ENCODE measurements at places on chromosomes 4 and X.

DNA sequence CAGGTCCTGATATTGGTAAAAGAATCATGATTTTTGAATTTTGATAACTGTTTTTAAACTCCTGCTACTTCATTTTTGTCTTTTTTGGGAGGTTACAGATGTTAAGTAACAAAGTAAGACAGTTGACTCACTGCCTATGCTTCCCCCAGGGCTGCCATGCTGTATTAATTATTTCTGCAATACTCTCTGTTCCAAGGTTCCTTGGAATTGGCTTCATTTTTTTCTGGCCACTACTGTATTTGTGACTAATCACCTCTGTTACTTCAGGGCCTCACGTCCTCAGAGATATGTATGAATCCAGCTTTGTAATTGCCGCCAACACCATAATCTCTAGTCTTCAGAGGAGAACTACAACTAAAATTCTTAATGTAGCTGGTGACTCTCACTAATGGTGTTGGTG, 1729.3 kb downstream of the C4orf33 start:
- DNase-seq: no peak

DNA sequence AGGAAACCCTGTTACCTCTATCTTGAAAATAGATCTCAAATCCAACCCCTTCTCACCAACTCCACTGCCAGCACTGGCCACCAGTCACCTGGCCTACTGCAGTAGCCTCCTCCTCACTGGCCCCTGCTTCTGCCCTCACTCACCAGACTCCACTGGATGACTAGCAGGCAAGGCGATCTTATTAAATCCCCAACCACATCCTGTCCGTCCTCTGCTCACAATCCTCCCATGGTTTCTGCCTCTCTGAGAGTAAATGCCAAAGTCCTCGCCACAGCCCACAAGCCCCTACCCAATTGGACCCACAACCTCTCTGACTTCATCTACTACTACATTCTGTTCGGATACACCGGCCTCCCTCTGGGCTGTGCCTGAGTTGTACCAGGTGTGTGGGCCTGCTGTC, 5.4 kb upstream of the PIM2 start:
- DNase-seq: no peak

DNA sequence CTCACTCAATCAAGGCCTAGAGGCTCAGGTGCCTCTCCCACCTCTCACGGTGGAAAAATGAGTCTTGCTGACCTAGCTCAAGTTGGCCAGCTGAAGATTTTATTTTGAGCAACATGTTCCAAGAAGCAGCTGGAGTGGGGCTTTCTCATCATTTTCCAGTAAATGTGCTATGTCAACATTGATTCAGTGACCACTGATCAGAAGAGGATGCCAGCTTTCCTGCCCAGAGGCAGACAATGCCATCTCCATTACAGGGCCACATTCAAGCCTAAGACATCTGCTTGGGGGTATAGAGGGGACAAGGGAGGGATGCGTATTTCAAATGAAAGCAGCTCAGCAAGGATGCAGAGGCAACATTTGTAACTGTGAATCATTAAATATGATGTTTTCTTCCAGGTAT, 3.0 kb downstream of the MEPE start:
- DNase-seq: no peak

- no peak for DNase-seq
Measured at GRCh38 chrX:102712981-102713625, 855 bp downstream of the GPRASP2 start.

DNA sequence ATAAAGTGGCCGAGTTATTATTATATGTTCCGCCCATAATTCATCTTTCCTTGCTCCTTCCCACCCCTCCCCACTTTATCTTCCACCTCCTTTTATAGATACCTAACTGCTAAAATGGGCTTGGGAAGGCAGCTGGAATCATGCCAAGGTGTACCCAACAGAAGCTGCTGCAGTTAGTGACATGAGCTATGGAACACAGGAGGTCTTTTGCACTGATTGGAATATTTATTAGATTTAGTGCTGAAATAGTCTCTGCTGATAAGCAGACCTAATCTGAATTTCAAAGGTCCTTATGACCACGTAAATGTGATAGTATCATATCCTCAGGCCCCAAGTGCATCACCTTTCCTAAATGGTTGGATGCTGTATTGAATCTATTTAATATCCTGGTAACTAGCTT, 64.9 kb downstream of the HMGB2 start:
- DNase-seq: no peak

GRCh38 chr4:3220476-3221183, 28.3 kb upstream of the MSANTD1 start:
- DNase-seq: no peak

GRCh38 chr4:31998807-31999206, 1278.6 kb downstream of the PCDH7 start:
- no peak for DNase-seq

DNA sequence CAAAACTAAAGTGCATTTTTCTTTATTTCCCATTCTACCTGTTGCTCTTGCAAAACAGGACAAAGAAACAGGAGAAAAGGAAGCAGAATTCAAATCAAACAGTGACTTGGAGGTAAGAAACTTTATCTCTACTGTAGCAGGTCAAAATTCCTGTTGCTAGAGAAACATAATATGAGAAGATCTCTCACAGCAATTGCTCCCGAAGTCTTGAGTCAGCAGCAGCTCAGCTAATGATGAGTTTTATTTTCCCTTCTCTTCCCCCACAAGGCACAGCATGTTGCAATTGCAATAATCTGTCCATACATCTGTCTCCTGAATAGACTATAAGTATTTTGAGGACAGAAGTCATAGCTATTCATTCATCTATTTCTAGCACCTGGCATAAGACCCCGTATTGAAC, 112.7 kb downstream of the CLNK start:
- no peak for DNase-seq

GRCh38 chr4:113293674-113294073, 244.2 kb downstream of the ANK2 start:
- DNase-seq: no peak

DNA sequence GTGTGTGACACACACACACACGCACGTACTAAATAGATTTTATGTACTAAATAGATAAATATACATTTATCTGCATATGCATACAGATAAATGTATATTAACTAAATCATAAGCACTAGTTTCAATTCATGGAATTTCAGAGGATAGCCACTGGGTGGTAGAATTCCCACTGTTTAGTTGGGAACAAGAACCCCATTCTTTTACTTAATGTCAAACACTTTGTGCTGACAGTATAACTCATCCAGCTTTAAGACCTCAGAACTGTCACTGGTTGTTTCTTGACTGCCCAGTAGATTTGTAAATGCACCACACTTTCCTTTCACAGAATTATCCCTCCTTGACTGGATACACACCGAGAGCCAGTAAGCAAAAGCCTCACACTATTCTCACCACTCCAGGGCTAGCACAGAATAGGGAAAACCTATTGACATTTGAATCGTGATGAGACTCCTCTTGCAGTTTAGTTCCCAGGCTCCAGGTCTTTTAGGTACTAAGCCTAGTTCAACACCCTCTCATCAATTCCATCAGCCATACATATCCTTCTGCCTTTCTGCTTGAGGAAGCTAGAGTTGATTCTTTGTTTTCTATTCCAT, 32.4 kb downstream of the PPARGC1A start:
- no peak for DNase-seq

DNA sequence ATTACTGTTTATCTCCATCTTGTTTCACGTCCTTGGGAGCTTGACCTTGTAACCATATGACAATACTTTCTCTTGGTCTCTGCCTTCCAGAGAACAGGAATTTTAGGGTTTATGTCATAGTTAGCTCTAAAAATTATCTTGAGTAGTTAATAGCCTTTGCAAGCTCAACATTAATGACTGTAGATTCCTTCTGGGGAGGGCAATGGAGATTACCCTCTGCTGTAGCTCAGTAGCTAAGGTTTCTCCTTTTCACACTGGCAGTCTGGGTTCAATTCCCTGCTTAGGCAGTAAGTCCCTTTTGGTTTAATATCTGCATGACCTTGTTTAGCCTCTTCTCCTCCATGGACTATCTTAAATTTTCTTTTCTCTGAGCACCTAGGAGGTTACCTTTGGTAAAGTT, 181.7 kb upstream of the GPR101 start:
- no peak for DNase-seq

GRCh38 chr4:175970724-175971123, 94.9 kb upstream of the WDR17 start:
- DNase-seq: no peak

DNA sequence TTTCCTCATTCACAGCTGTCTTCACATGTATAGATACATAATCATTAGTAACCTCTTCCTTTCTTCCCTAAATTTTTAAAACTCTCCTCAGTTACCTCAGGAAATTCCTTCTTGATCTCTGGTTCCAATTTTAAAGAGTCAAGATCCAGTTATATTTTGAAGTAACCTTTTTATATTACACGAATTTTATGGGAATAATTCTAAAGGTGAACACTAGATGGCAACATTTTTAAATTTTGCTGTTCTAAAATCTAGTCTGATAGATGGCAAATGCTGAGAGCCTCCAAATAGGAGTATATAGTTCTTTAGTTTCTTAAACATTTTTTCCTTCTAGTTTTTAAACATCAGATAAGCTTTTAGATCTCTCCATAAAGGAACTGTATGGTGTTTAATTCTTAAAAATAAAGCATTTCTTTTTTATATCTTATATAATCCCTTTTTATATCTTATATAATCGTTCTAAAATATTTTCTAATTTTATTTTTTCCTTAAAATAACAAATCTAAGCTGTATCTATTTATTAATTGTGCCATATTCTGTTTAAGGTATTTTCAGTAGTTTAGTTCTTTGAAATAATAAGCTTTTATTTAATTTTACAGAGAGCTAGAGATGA, 37.9 kb upstream of the PAPSS1 start:
- peak; percentile 17 for DNase-seq

- no peak for DNase-seq
Measured at GRCh38 chr4:2125023-2125422, 65.9 kb downstream of the NAT8L start.

- DNase-seq: no peak
Measured at GRCh38 chrX:153226344-153227185, 47.5 kb downstream of the MAGEA1 start.

- no peak for DNase-seq
Measured at GRCh38 chr4:155544547-155544946, 122.1 kb upstream of the GUCY1A1 start.

GRCh38 chrX:108438110-108438623, at the start of gene COL4A6:
Gene COL4A6 (minus strand): TSS chrX:108438422. CDS start chrX:108438196, 226 bp downstream.
- DNase-seq: no peak

DNA sequence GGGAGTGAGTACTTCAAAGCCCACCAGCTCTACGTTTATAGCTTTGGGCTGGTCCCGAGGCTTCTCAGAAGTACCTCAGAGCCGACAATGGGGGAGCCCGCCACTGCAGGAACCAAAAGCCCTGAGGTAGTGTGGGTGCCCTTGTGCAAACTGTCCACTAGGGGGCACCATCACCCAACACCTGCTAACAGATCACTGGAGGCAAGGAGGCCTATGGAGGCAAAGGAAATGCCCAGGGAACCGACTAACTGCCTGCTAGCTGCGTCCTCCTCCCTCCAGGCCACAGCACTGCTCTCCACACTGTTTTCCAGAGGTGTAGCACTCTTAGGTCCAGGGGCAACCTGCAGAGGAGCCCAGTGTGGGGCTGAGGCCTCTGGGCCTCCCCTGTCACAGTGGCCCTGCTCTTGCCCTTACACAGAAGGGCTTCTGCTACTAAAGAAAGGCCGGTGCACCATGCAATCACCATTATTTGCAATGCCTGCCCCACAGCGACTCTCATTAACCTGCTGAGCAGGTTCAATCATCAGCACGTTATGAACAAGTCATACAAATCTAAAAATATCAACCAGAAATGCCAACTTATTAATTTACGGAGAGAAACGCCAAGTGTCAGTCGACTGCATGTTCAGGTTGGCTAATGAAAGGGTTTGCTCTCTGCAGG, 159.1 kb downstream of the NSUN7 start:
- peak; percentile 61 for DNase-seq
